Smooth muscle cell of trachea (primary cell): ENCODE measurements at places on chromosomes 2 and 18. TPM values are rescaled to one million over a fixed set of nuclear protein-coding genes. Genes with fewer than 3 reads are reported as not detected.

The CYP27A1 gene
- 19.1 and 53.1 TPM in 2 replicates for total RNA-seq

The FAM237A gene
- total RNA-seq = not detected in 2 replicates

The GAL3ST2 gene
- total RNA-seq = 0.15 TPM in 1 of 2 replicates, not detected in the other

The DHRS9 gene
- not detected in 2 replicates for total RNA-seq

The CYP26B1 gene
- total RNA-seq = under 0.01 and 0.50 TPM in 2 replicates

The ARL4C gene
- 25.3 and 74.6 TPM in 2 replicates for total RNA-seq

The THSD7B gene
- total RNA-seq = 0.33 TPM in 1 of 2 replicates, not detected in the other

The CYP1B1 gene
- total RNA-seq = 31.1 and 184 TPM in 2 replicates

The CTAGE1 gene
- total RNA-seq = under 0.01 TPM in 1 of 2 replicates, not detected in the other

The ARHGEF33 gene
- 0.29 and 0.33 TPM in 2 replicates for total RNA-seq

The NCKAP1 gene
- total RNA-seq = 163 and 167 TPM in 2 replicates

The CHRND gene
- total RNA-seq = not detected in 2 replicates

The LOXHD1 gene
- not detected in 2 replicates for total RNA-seq

The METTL8 gene
- 19.0 and 29.1 TPM in 2 replicates for total RNA-seq

The DDX18 gene
- 38.0 and 53.4 TPM in 2 replicates for total RNA-seq

The UGT1A4 gene
- total RNA-seq = not detected in 2 replicates

The MAPRE2 gene
- total RNA-seq = 24.0 and 27.8 TPM in 2 replicates

The ABCB11 gene
- under 0.01 TPM in 1 of 2 replicates, not detected in the other for total RNA-seq

The FHL2 gene
- total RNA-seq = 52.7 and 81.5 TPM in 2 replicates

The PDE11A gene
- not detected in 2 replicates for total RNA-seq

The MLPH gene
- 3.1 and 18.0 TPM in 2 replicates for total RNA-seq

The HOXD8 gene
- 0.33 and 0.44 TPM in 2 replicates for total RNA-seq

The RAX gene
- not detected in 2 replicates for total RNA-seq

The SERPINB11 gene
- not detected in 2 replicates for total RNA-seq

The WNT10A gene
- not detected in 2 replicates for total RNA-seq

The NCKAP5 gene
- total RNA-seq = 1.8 and 3.5 TPM in 2 replicates

The OR6B2 gene
- 0.17 TPM in 1 of 2 replicates, not detected in the other for total RNA-seq

The CBLN2 gene
- not detected in 2 replicates for total RNA-seq

The GEN1 gene
- 4.3 and 22.8 TPM in 2 replicates for total RNA-seq

The GAREM1 gene
- total RNA-seq = 1.7 and 3.5 TPM in 2 replicates

The IL37 gene
- not detected in 2 replicates for total RNA-seq

The UBE2E3 gene
- 59.0 and 145 TPM in 2 replicates for total RNA-seq

The CTLA4 gene
- total RNA-seq = not detected in 2 replicates

The IL1A gene
- total RNA-seq = 0.15 and 0.33 TPM in 2 replicates
